Stimulated activated CD8-positive, alpha-beta memory T cell treated with anti-CD3 and anti-CD28 coated beads, Interleukin-2, amount 100 ng/mL, for 1 hour (primary cell): ENCODE measurements at places on chromosomes 3 and 15.

DNA sequence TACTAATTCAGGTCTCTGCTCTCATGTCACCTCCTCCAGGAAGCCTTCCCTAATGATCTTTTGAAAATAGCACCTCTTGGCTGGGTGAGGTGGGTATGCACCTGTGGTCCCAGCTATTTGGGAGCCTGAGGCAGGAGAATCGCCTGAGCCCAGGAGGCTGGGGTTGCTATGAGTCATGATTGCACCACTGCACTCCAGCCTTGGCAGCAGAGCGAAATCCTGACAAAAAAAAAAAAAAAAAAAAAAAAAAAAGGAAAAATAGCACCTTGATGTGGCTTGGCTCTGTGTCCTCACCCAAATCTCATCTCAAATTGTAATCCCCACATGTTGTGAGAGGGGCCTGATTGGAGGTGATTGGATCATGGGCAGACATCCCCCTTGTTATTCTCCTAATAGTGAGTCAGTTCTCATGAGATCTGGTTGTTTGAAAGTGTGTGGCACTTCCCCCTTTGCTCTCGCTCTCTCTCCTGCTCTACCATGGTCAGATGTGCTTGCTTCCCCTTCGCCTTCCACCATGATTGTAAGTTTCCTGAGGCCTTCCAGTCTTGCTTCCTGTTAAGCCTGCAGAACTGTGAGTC lies 11.2 kb upstream of the RNU6-1 start:
- no peak for DNase-seq

DNA sequence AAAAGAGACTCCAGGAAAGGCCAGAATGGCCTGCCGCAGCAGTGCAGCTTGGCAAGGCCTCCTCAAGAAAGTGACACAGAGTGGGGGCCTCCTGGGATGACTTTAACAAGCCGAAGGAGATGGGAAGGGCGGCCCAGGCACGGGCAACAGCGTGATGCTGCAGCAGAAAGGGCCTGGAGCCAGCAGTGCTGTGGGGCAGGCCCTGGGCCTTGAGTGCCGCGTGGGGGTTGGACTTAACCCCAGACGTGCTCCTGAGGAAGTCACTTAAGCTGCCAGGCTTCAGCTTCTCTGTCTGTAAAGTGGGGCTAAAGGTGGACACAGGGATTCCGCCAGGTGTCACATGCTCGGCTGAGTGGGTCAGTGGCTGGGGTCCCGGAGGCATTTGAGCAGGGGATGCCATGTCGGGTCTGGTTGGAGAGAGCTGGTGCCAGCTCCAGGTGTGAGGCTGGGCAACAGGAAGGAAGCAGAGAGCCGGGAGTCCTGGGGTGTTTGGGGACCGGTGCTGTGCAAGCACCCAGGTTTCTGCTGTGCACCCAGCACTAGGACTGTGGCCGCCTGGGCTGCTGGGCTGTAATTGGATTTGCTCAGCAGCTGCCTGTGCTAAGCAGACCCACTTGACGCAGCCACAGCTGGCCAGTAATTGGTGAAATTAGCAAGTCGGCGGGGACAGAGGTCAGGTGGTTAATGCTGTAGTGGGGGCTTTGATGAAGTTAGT lies 7.8 kb downstream of the DNAJB8 start:
- DNase-seq, result no peak

DNA sequence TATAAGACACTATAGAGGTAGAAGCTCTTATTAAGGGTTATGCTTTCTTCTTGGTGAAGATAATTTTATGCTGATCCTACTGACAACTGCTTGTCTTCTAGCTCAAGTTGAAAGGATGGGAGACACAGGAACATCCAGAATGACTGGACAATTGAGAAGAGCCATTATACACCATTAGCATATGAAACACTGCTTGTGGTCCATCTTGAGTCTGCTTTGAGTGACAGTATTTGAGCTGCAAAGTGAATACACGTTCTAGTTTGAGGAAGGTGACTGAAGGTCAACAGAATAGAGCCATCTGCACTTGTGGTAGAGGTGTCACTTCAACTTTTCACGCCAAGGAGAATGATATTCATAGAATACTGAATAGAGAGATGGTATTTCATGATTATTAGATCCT lies 315.4 kb downstream of the MCTP2 start:
- no peak for DNase-seq

DNA sequence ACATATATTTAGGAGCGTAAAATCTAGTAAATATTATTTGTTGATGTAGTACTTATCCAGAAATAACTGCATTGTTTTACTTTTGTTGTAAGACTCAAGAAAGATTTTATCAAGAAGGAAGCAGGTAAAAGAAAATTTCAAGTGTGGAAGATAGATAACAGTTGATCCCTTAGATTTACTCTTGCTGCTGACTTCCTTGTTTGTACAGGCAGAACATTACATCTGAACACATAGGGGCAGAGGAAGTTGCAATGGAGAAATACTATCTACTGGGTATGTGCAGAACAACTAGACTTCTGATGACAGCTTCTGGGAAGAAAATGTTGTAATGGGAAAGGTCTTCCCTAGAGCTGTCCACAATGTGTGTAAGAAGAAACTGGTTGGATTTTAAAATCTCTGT lies 350.6 kb downstream of the NLGN1 start:
- DNase-seq, result no peak

GRCh38 chr15:38201714-38202113 lies 50.9 kb upstream of the SPRED1 start:
- DNase-seq, result no peak

GRCh38 chr3:180288816-180289215 lies 252.1 kb upstream of the PEX5L start:
- DNase-seq, result no peak

- no peak for DNase-seq
Observed at GRCh38 chr3:168186293-168186983, 90.7 kb upstream of the GOLIM4 start.

DNA sequence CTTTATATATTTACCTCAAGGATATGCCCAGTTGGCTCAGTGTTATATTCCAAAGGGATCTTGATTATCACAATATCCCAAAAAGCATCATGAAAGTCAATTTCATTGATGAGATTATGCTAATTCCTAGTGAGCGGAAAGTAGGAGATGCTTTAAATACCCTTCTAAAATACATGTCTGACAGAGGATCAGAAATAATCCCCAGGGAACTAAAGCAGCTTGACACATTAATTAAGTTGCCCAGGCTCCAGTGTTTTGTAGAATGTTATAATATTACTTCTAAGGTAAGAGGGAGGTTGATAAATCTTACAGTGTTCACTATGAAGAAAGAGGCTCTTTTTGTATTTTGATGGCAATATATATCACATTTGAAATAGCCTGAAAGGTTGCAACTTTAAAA lies 767.5 kb upstream of the ROBO1 start:
- DNase-seq, result no peak
